Stimulated activated CD4-positive, alpha-beta T cell treated with anti-CD3 and anti-CD28 coated beads, Interleukin-4, amount 100 ng/mL, for 4 hours (primary cell): ENCODE measurements at places on chromosomes 3 and 15.

- no peak for DNase-seq
Measured at GRCh38 chr15:57911247-57911646, 154.3 kb downstream of the ALDH1A2 start.

GRCh38 chr3:167032267-167032876, 347.7 kb downstream of the ZBBX start:
- DNase-seq = no peak

DNA sequence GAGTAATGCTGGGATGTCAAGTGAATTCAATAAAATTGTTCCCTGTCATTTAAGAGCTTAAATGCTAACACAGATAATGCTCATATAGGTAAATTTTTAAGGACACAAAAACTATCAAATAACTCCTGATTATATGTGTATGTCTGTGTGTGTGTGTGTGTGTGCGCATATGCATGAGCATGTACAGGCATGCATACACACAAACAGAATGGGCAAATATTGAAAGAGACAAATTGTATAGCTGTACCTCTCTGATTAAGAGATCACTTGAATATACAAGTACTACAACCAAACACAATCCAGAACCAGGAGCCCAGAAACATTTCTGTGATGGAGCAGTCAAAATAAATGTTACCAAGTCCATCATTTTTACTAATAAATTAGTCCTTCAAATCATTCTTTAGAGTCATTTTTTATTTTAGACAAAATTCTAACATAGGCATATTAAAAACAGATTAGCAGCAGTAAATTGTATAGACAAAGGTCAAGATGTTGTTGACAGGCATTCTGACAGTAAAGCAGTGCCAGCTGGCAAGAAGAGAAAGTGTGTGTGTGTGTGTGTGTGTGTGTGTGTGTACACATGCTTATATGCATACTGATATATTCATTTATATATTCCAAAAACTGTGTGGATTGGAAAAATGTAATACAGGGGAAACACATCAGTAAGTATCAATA, 145.3 kb downstream of the CD47 start:
- no peak for DNase-seq

GRCh38 chr3:182148360-182148759, 436.6 kb downstream of the SOX2 start:
- DNase-seq = no peak

DNA sequence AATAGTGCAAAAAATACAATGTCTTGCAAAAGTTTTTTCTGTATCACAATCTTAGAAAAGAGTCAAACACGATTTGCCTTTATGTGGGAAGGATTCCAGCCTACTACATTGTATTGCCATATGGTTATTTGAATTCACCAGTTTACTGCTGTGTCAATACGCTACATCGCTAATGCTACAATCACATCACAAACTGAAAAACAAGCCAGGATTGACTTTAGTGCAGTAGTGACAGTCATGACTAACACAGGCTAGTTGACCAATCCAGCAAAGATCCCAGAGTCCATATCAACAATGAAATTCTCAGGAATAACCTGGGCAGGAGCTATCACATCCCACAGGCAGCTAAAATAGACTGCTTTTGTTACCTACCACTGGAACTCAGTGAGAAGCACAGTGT, 67.0 kb downstream of the IL12A start:
- no peak for DNase-seq

DNA sequence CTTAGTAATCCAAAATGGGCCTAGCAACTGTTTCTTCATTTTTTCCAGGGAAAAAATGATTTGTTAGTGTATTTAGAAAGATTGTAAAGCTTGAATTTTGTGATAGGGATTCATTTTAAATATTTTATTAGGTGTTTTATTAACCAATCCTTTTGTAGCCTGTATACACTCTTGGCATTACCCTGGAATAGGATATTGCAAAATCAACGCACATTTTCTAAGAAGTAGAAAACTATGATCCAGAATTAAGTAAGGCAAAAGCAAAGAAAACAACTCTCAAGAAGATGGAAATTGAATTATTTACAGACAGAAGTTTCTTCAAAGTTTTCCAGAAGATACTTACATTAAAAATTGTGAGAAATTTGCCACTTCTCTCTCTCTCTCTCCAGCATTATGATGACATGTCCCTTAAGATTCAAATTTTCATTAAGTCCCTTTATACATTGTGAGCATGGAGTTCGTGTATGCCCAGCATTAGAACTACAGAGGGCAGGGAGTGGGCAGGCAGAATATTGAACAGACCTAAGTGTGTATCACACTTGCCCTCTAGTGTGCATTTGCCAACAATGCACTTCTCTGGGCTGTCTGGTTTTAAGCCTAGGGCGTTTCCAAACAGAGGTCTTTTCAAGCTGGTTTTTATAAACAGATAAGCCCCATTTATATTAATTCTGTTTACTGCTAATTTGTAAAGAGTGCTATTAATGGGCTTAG, 28.5 kb upstream of the CMSS1 start:
- DNase-seq = no peak

GRCh38 chr15:66491846-66492245, 5.7 kb downstream of the SNAPC5 start:
- no peak for DNase-seq

GRCh38 chr15:38867556-38867955, 302.9 kb upstream of the RASGRP1 start:
- no peak for DNase-seq

DNA sequence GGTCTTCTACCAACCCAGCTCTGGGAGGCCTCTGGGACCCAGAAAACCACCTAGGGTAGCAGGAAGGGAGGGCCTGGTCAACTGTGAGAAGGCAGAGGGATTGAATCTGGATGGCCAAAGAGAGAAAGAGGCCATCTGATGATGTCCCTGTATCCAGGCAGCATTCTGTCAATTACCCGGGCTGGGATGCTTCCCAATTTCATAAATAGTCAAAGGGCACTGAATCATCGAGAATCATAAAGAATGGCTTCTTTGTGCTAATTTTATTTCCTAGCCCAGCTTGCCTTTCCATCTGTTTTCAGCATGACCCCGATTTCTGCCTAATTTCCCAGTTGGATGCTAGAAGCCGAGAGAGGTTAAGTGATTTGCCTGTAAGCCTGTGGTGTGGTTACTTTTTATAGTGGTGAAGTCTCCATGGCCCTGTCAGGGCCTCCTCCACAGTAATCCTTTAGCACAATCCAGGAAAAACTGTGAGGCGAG, 129.2 kb downstream of the FAM43A start:
- DNase-seq = no peak

DNA sequence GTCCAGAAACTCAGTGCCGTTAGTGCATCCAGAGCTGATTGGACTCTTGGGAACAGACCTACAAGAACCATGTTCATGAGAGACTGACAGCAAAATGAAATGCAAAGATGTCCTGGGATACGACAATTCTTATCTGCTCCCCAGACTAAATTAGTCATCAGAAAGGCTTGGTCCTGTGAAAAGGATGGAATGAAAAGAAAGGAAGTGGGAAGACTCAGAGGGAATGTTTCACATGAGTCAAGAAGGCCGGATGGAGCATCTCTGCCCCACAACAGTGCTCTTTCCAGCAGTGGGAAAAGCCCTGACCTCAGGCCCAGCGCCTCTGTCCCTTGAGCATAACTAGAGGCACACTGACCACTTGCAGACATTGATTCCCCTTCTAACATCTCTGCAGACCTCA, 39.3 kb upstream of the UACA start:
- DNase-seq = no peak

- DNase-seq = no peak
Measured at GRCh38 chr3:171690281-171690680, 120.0 kb downstream of the PLD1 start.

GRCh38 chr15:31467361-31467760, 140.7 kb downstream of the KLF13 start:
- no peak for DNase-seq

DNA sequence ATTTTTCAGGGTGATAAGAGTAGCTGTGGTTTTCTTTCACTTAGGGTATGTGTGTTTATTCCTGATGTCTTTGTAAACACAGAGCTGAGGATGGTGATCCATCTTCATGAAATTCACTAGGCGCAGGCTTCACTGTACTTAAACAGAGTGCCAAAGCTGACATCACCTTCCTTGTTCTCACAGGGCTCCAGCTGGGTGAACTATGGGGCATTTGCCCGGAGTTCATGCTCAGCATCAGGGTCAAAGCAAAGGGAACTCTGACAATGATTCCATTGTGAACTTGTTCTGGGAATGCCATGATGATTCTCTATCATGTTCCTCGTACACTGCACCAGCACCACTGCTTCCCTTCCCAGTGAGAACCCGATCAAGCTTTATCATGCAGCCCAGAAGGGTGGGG, 184.8 kb upstream of the P2RY1 start:
- DNase-seq = no peak

DNA sequence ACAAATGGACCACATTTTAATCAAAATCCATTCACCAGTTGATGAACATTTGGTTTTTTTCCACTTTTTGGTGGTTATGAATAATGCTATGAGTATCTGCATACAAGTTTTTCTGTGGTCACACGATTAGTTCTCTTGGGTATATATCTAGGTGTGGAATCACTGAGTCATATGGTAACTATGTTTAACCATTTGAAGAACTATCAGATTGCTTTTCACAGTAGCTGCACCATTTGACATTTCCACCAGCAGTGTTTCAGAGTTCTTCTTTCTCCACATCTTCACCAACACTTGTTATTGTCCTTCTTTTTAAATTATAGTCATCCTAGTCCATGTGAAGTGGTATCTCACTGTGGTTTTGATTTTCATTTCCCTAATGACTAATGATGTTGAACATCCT, 33.3 kb upstream of the ATG7 start:
- no peak for DNase-seq

DNA sequence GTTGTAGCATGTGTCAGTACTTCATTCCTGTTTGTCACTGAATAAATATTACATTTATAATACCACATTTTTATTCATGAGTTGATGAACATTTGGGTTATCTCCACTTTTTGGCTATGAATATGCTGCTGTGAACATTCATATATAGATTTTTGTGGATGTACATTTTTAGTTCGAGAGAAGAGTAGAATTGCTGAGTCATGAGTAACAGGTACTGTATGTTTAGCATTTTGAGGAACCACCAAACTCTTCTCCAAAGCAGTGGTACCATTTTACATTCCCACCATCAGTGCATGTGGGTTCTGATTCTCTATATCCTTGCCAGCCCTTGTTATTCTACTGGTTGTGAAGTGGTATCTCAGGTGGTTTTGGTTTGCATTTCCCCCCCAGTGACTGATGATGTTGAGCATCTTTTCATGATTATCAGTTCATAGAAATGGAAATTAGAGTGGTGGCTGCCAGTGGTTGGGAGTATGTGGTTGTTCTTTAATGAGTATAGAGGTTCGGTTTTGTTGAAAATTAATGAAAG, 59.6 kb downstream of the CCDC66 start:
- no peak for DNase-seq

DNA sequence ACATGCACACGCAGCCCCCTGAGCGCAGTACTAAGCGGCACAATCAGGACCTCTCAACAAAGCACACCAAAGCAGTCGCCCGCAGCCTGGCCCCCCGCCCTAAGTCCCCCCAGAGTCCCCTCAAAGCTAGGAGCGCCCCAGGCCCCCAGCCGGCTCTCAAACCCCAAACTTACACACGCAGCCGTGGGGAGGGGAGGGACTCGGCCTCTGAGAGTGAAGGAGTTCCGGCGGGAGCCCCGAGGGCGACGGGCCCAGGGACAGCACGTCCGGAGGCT, 5.5 kb downstream of the GATA2 start:
- no peak for DNase-seq

DNA sequence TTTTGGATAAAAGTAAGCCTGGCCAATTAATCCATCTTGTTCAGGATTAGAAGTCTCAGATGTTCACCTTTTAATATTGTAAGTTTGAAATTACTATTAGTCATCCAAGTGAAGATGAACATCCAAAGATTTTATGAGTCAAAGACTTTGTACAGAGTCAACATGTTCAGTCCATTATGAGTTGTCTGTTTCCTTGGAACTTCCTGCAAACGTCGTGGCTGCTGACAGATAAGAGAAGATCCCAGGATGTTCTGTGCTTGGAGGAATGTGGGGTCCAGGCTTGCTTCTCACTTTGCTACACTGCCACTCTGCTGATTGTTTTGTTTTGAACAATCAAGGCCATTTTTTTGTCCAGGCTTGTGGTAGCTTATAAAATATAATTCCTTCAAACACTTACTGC, 74.3 kb upstream of the SLCO2A1 start:
- no peak for DNase-seq

- DNase-seq = no peak
Measured at GRCh38 chr15:57171426-57171825, 204.9 kb upstream of the CGNL1 start.

DNA sequence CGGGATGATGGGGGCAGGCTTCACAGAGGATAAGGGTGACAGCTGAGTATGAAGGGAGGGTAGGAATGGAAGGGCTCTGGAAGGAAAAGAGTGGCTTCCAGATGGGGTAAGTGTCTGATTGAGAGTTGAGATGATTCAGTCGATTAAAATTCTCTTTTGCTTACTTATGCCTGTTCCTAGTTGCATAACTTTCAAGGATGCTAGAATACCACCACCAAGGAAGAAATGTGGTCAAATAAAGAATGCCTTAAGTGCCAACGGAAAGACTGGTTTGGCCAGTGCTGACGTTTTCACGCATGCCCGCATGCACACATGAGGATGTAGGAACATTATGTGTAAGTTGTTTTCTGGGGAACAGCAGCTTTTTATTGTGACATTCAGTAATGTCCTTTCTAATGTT, 263.4 kb upstream of the WNT5A start:
- no peak for DNase-seq

- no peak for DNase-seq
Measured at GRCh38 chr15:32933236-32933635, 215.4 kb downstream of the GREM1 start.

DNA sequence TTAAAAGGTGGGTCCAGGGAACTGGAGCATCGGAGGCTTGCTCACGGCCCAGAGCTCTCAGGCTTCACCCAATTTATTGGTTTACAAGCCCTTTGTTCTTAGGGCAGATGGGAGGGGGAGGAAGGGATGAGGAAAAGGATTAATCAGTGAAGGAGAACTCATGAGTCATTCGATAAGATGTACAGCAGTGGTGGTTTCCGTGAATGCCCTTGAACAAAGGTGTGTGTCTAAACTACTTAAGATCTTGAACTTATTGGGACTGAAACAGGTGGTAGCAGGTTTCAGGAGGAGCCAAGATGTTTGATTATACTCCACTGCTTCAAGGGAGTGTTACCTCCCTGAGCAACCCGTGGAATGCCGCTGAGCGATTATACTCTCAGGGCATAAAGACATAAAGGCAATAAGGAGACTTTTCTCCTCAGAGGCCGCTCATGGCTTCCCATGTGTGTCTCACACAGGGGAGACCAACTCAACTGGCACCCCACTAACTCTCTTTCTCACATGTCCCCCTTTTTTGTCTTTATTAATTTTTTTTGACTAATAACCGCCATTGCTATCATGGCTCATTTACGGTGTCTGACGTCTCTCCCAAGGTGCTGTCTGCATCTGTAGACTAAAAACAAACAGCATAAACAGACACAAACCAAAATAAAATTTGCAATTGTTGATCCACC, 17.3 kb upstream of the SLC28A2 start:
- DNase-seq = no peak

GRCh38 chr15:64667736-64668161, 107.6 kb downstream of the RBPMS2 start:
- no peak for DNase-seq

GRCh38 chr15:101651554-101652097, 555 bp downstream of the TM2D3 start:
- no peak for DNase-seq
